ENCODE measurements at places on chromosomes 2 and 18. TPM values are rescaled to one million over a fixed set of nuclear protein-coding genes. Genes with fewer than 3 reads are reported as not detected.

DNA sequence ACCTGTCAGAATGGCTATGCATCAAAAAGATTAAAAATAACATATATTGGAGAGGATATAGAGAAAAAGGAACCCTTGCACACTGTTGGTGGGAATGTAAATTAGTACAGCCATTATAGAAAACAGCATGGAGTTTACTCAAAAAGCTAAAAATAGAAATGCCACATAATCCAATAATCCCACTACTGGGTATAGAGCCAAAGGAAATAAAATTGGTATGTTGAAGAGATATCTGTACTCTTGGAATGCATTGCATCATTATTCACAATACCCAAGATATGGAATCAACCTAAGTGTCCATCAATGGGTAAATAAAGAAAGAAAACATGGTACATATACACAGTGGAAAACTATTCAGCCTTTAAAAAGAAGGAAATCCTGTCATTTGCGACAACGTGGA, 77.2 kb downstream of the C1D start:
- H3K27me3 ChIP-seq: no peaks in the 10 kb centered on the region
- H3K4me1 ChIP-seq: no peaks in the 10 kb centered on the region
- no peak for DNase-seq
- H3K36me3 ChIP-seq: no peaks in the 10 kb centered on the region
- H3K27ac ChIP-seq: no peak overlapping the region

The GNAL gene
- 26.8 TPM for total RNA-seq

GRCh38 chr2:79511320-79511951, 1.4 kb upstream of the CTNNA2 start:
- DNase-seq: peak; percentile 93
- no peak overlapping the region for H3K27ac ChIP-seq
- H3K4me1 ChIP-seq: peaks cover 23% of the 10 kb centered on the region
- peak overlapping the region; percentile 68 for H3K4me3 ChIP-seq
- H3K27me3 ChIP-seq: peaks cover 7% of the 10 kb centered on the region

The WNT10A gene
- not detected for total RNA-seq

DNA sequence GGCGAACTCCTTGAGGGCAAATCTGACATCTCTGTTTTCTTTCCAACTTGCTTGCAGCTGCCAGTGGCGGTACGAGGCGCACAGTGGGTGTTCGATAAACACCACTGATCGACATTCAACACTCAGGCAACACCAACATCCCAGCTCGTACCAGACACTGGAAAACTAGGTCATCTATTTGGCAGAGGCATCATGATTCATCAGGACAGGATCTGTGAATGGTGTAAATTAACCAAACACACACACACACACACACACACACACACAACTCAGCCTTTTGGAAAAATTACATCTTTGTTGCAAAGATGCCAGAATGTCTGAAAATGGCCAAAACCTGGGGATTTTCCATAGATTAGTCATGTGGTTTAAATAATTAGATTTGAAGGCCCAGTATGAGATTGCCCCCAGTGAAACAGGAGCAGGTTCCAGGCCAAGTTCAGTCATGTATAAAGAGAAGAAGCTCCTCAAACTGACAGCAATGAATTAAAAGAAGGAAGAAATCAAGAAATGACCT, 150.5 kb upstream of the NCKAP5 start:
- no peaks in the 10 kb centered on the region for H3K27me3 ChIP-seq
- DNase-seq: no peak
- no peak overlapping the region for H3K4me3 ChIP-seq
- no peaks in the 10 kb centered on the region for H3K36me3 ChIP-seq
- no peaks in the 10 kb centered on the region for H3K4me1 ChIP-seq

GRCh38 chr2:71001981-71002570, 7.4 kb upstream of the TEX261 start:
- no peaks in the 10 kb centered on the region for H3K36me3 ChIP-seq
- peaks cover 18% of the 10 kb centered on the region for H3K4me1 ChIP-seq
- peak overlapping the region; percentile 37 for H3K4me3 ChIP-seq
- peaks cover 26% of the 10 kb centered on the region for H3K27me3 ChIP-seq

The FOSL2 gene
- 1.3 TPM for total RNA-seq

DNA sequence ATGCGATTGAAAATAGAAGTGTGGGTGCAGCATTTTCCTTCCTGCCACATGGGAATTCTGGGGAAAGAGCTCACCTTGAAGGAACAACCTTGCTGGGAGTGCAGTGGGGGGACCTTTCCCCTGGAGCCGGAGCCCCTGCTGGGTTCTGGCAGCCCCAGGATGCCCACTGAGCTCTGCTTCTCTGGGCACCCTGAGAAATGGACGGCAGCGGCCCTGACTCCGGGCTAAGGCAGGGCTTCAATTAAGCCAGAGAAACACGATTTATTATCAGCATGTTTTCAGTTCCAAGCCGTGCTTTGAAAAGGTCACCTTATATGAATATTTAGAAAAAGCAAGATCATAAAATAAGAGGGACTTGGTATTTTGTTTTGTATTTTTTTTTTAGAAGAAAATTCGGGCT, 68.5 kb downstream of the KLHL29 start:
- H3K36me3 ChIP-seq: no peaks in the 10 kb centered on the region
- no peaks in the 10 kb centered on the region for H3K27me3 ChIP-seq
- H3K4me3 ChIP-seq: no peak overlapping the region
- no peak for DNase-seq
- H3K27ac ChIP-seq: peak overlapping the region; percentile 63

DNA sequence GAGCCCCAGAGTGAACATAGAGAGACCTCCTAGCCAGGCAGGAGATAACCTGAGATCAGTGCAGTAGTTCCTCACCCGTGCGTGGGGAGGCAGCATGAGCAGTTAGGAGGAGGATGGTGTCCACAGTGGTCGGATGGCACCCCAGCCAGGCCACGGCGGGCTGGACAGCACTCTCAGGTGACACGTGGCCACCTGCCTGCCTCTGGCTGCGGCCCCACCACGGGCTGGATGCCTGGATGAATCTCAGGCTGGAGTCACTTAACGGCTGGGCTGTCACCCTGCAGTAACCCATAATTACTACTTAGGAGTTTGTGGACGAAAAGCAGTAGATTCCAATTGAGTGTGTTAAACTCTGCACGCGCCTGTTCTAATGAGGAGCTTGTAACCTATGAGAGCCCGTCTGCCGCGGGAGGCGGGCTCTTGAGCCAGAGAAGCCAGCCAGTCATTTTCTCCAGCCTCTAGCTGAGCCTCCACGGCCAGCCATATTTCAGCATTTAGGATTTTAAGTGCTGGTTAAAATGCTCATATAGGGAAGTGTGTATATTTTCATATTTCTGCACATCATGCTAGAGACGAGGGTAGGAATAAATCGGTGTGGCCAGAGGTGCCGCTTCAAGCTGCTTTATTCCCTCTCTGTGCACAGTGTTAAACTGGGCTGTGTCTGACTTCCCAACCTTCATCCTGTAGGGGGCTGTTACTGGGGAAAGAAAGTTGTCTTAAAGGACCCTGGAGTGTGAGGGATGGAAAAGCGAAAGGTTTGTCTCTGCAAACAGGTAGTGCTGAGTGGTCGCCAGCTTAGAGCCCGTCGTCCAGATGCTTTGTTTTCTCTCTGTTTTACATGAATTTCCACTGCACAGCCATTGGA, 144.0 kb downstream of the GLI2 start:
- no peak overlapping the region for H3K27ac ChIP-seq
- no peaks in the 10 kb centered on the region for H3K27me3 ChIP-seq
- no peaks in the 10 kb centered on the region for H3K36me3 ChIP-seq
- H3K4me3 ChIP-seq: no peak overlapping the region
- H3K4me1 ChIP-seq: peaks cover 35% of the 10 kb centered on the region

The AQP12B gene
- not detected for total RNA-seq

The RSAD2 gene
- total RNA-seq: not detected

DNA sequence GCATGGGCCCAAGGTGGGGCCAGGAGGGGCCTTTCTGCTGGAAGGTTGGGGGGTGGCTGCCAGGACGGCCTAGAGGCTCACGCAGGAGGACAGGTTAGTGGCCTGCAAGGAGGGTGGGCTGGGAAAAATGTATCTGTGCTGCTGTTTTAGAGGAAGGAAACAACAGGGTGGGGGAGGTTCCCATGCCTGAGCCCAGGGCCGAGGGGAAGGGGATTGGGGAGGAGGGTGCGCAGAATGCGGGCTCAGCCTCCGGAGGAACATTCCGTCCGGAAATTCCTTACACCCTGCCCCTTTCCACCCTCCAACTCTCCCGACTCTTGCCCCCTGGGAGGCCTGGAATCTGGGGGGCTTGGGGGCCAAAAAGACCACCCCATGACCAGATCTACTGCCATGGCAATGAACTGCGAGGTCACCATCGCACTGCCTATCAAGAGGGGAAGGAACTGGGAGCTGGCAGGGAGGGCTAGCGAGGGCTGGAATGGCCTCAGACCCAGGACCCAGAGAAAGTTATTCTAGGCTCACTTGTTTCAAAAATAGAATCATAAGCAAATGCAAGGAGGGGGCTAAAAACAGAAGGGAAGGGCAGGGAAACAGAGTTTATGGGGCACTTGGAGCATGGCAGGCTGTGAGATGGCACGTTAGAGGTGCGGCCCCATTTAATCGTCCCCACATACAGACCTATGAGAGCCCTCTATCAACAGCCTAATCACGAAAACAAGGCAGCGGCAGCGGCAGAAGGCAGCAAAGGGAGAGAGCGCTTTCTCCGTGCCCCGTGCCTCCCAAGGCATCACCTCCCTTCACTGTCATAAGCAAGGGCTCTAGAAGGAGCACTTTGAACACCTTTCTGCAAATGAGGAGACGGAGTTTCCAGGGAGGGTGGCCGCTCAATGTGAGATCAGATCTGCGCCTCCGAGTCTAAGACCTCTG, 90.4 kb downstream of the TNS1 start:
- H3K27me3 ChIP-seq: peaks cover 8% of the 10 kb centered on the region
- H3K36me3 ChIP-seq: no peaks in the 10 kb centered on the region
- DNase-seq: no peak
- no peak overlapping the region for H3K4me3 ChIP-seq
- no peaks in the 10 kb centered on the region for H3K4me1 ChIP-seq

The SP140 gene
- not detected for total RNA-seq

DNA sequence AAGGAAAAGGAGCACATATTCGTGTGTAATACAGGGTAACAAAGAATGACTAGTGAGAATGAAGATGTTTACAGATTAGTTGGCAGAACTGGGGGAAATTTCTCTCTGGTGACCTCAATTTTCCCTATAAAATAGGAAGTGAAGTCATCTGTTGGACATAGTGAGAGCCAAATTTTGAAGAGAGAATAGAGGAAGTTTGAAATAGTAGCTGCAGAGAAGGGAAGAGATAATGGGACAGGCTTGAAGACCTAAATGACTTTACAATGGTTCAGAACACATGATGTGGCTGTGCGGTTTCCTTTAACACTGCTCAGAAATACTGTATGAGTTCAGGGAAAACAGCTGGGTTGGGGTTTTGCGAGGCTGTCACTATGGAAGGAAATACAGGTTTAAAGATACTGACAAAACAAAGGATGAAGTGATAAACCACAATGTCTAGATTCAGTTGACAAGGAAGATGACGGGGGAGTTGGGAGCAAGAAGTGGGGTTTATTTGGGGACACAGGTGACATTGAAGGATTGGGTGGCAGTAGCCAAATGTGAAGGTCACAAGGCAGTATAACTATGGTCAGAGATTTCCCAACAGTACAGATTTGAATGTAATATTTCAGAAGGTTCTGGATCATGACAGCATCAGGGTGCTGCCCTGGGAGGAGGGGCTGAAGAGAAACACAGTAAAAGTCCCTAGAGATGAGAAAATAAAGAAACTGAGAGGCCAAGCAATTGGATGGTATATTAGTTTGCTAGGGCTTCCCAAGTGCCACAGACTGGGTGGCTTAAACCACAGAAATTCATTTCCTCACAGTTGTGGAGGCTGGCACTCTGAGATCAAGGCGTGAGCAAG, 82.6 kb upstream of the TANK start:
- DNase-seq: no peak
- H3K4me1 ChIP-seq: peaks cover 14% of the 10 kb centered on the region
- H3K4me3 ChIP-seq: no peak overlapping the region
- no peaks in the 10 kb centered on the region for H3K27me3 ChIP-seq

DNA sequence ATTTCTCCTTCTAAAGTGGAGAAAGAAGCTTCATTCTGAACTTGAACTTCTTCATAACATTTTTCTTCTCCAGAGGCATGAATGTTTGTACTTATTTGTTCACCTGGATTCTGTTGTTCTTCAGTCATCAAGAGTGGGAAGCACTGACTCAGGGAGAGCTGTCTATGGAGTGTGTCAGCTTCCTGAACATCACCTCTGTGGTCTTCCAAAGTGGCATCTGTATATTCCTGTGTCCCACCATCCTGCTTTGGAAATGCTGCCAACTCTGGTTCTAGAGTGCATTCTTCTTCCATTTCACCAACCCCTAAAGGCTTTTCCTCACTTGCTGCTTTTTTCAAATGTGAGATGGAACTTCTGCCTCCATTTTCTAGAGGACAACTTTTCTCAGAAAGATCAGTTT, 59.5 kb downstream of the TTN start:
- no peaks in the 10 kb centered on the region for H3K36me3 ChIP-seq
- no peaks in the 10 kb centered on the region for H3K4me1 ChIP-seq
- H3K27ac ChIP-seq: no peak overlapping the region

The ENOSF1 gene
- total RNA-seq: 29.7 TPM

The GATA6 gene
- 0.26 TPM for total RNA-seq

GRCh38 chr2:191359133-191359532, 113.9 kb downstream of the MYO1B start:
- H3K27me3 ChIP-seq: no peaks in the 10 kb centered on the region
- no peak overlapping the region for H3K4me3 ChIP-seq
- H3K4me1 ChIP-seq: no peaks in the 10 kb centered on the region
- no peak for DNase-seq
- no peak overlapping the region for H3K27ac ChIP-seq

GRCh38 chr2:14583059-14583458, 49.5 kb upstream of the LRATD1 start:
- no peaks in the 10 kb centered on the region for H3K4me1 ChIP-seq
- H3K27me3 ChIP-seq: no peaks in the 10 kb centered on the region
- no peak overlapping the region for H3K4me3 ChIP-seq
- DNase-seq: no peak

DNA sequence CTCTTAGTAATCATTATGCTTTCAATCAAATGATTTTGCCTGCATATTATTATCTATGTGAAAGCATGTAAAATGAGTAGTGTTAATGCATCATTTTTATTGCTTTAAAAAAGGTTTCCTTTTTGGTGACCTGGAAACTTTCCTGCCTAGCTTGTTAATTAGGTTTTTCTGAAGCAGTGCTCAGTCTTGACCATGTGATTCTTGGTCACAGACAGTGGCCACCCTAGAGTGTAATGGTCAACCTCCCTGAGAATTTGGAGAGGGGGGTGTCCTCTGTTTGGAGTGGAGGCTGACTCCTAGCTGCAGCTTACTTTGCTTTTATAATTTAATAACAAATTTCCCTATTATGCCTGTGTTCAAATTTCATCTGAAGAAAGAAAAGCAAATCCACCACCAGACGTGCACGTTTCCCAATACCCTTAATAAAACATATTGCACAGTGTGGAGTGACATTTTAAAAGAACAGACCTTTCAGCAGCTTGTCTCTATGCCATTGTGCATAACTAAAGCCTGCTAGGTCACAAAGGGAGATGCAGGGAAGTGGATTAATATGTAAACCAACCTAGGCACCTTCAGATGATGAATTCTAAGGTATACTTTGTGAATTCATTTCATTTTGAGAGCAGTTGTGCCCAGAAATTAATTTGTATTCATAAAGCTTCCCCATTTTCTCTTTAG, 130.6 kb downstream of the RPRM start:
- no peaks in the 10 kb centered on the region for H3K4me1 ChIP-seq
- H3K27ac ChIP-seq: no peak overlapping the region
- H3K27me3 ChIP-seq: no peaks in the 10 kb centered on the region
- H3K36me3 ChIP-seq: no peaks in the 10 kb centered on the region
- DNase-seq: no peak
- no peak overlapping the region for H3K4me3 ChIP-seq

Data from neural progenitor cell (in vitro differentiated cells).